CD4-positive, CD25-positive, alpha-beta regulatory T cell (primary cell): ENCODE measurements at places on chromosomes 16 and 17.
A peak's percentile ranks its signal among the peaks of the same experiment; 100 is the strongest.

DNA sequence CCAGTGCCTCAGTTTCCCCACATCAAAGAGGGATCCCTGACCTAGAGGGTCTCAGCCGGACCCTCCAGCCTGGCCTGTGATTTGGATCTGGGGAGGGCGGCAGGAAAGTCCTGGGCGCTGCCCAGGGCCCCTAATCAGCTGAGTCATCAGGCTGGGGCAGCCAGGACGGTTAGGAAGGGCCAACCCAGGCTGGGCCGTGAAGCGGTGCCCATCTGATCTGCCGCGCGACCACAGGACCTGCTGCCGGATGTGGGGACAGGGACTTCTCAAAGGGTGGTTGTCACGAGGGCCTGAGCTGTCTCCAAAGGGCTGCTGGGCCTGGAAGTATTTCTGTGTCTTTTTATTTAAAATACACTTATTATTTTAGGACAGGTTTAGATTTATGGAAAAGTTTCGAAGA, 4.4 kb downstream of the TPSAB1 start:
- H3K27me3 ChIP-seq, result no peaks in the 10 kb centered on the region
- H3K27ac ChIP-seq, result no peak overlapping the region
- no peaks in the 10 kb centered on the region for H3K36me3 ChIP-seq

DNA sequence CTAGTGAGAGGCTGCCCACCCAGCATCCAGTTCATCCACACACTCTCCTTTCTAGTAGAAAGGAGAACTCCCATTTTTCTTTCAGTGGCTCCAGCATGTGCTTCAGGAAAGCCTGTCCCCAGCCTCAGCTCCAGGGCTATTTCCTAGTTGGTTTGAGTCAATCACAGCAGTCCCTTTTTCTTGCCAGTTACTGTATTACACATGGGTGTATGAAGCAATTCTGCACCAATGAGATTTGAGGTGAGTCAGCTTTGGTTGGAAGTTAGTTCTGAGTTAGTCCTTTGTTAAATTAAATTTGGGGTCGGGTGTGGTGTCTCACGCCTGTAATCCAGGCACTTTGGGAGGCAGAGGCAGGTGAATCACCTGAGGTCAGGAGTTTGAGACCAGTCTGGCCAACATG, 24.8 kb downstream of the RAD51D start:
- peaks cover 8% of the 10 kb centered on the region for H3K36me3 ChIP-seq
- peaks cover 4% of the 10 kb centered on the region for H3K4me1 ChIP-seq
- no peak overlapping the region for H3K27ac ChIP-seq
- no peak for DNase-seq

DNA sequence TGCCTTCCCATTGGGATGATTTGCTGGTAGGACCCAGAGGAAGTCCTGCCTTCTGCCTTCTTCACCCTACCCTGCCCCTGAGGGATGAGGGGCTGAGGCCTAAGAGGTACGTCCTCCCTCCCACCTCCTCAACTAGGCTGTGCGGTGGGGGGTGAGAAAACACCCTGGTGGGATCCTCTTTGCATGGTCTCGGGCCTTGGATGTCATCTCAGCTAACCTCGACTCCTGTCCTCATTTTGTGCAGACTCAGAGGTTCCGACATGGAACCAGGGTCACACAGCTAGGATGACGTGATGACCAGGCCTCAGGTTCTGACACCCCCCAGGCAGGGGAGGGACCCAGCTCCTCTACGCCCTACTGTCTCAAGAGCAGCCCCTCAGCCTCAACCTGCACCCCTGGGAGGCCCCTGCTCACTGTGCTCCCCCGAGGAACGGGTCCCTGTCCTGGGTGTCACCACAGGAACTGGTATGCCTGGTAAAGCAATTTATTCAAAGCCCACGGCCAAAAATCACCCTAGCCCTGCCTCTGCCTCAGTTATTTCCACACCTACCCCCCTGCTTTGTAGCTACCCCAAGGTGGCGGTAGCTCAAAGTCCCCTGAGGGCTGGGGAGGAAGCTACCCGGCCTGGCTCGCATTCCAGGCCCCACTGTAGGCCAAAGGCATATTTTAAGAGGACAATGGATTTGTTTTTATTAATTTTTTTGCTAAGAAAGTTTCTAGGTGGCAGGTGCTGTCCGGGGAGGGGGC, 17.5 kb downstream of the UNC13D start:
- H3K36me3 ChIP-seq, result peaks cover 36% of the 10 kb centered on the region
- H3K27me3 ChIP-seq, result no peaks in the 10 kb centered on the region
- no peak overlapping the region for H3K4me3 ChIP-seq
- H3K4me1 ChIP-seq, result peaks cover 27% of the 10 kb centered on the region
- no peak for DNase-seq

- H3K4me1 ChIP-seq, result no peaks in the 10 kb centered on the region
- DNase-seq, result no peak
- no peak overlapping the region for H3K27ac ChIP-seq
- no peaks in the 10 kb centered on the region for H3K27me3 ChIP-seq
Observed at GRCh38 chr16:57815987-57816745, 13.9 kb upstream of the KIFC3 start.

DNA sequence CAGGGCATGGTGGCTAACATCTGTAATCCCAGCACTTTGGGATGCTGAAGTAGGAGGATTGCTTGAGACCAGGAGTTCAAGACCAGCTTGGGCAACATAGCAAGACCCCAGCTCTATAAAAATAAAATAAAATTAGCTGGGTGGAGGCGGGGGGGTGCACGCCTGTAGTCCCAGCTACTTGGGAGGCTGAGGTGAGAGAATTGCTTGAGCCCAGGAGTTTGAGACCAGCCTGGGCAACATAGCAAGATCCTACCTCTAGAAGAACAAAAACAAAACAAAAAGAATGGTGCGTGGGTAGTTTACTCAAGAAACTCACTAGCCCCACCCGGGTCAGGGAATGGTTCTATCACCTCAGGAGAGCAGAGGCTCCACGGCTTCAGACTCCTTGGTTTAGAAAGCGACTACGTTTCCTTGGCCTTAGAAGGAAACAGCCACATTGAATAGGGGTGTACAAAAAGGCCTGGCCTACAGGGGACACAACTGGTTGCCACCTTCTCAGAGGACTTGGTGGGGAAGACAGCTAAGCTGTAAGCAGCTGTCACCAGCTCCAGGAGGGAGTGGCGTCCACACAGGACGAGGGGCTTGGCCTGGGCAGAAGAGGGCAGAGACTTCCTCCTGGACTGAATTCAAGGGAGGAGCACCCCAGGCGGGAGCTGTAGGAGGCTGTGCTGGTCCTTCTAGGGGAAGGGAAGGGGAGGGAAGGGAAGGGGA, 716 bp downstream of the TK1 start:
- peaks cover 19% of the 10 kb centered on the region for H3K4me1 ChIP-seq
- DNase-seq, result no peak
- no peaks in the 10 kb centered on the region for H3K27me3 ChIP-seq
- no peak overlapping the region for H3K27ac ChIP-seq

GRCh38 chr16:14003074-14003570, 68.0 kb upstream of the MRTFB start:
- H3K27me3 ChIP-seq, result no peaks in the 10 kb centered on the region
- DNase-seq, result no peak
- H3K4me3 ChIP-seq, result no peak overlapping the region
- H3K4me1 ChIP-seq, result peaks cover under 1% of the 10 kb centered on the region
- H3K27ac ChIP-seq, result no peak overlapping the region

DNA sequence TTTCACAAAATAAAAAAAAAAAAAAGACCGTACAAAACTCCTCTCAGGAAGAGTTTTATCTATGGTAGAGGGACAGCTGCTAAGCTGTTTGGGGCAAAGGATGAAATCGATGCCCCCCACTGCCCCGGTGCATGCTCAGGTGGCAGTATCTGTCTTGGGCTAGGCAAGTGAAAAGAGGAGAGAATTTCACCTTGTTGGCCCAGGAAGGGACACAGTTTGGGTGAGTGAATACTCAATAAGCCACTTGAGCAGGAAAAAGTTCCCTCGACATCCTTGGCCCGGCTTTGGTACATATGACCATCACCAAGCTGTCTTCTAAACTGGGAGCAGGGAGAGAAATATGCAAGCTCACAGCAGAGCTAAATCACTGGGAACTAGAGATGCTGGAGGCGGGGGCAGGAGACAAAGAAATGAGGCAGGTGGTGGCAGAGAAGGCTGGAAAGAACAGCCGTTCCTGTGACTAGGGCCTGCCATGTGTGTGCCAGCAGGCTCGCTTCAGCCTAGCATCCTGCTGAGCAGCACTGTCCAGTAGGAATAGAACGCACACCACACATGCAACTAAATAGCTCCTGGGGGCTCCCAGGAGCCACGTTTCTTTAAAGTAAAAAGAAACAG, 8.2 kb upstream of the EIF1 start:
- no peaks in the 10 kb centered on the region for H3K36me3 ChIP-seq
- DNase-seq, result no peak
- H3K4me1 ChIP-seq, result peaks cover 17% of the 10 kb centered on the region
- H3K4me3 ChIP-seq, result no peak overlapping the region
- no peaks in the 10 kb centered on the region for H3K27me3 ChIP-seq

GRCh38 chr17:58301504-58302150, 20.9 kb upstream of the MPO start:
- DNase-seq, result no peak
- no peak overlapping the region for H3K27ac ChIP-seq
- H3K4me3 ChIP-seq, result no peak overlapping the region
- no peaks in the 10 kb centered on the region for H3K4me1 ChIP-seq
- H3K36me3 ChIP-seq, result peaks cover 5% of the 10 kb centered on the region
- no peaks in the 10 kb centered on the region for H3K27me3 ChIP-seq

- no peak overlapping the region for H3K27ac ChIP-seq
- H3K36me3 ChIP-seq, result no peaks in the 10 kb centered on the region
- no peak for DNase-seq
- no peak overlapping the region for H3K4me3 ChIP-seq
Observed at GRCh38 chr16:88957433-88957767, 19.6 kb downstream of the CBFA2T3 start.

GRCh38 chr16:16025214-16025968, 76.0 kb downstream of the ABCC1 start:
- H3K4me3 ChIP-seq, result peak overlapping the region; percentile 67
- no peaks in the 10 kb centered on the region for H3K27me3 ChIP-seq
- peaks cover 27% of the 10 kb centered on the region for H3K4me1 ChIP-seq
- peak; percentile 41 for DNase-seq
- H3K36me3 ChIP-seq, result peaks cover 27% of the 10 kb centered on the region
- H3K27ac ChIP-seq, result peak overlapping the region; percentile 82

- no peak within 1 kb of the TSS for H3K4me3 ChIP-seq
- H3K4me1 ChIP-seq, result peaks cover 10% of the 10 kb centered on the region
- no peaks in the 10 kb centered on the region for H3K36me3 ChIP-seq
- peaks cover 19% of the 10 kb centered on the region for H3K27me3 ChIP-seq
- DNase-seq, result no peak
Observed at GRCh38 chr16:67415872-67416793, at the start of gene ZDHHC1. TSS of gene ZDHHC1 (minus strand) at chr16:67416477. CDS start at chr16:67407775, 8,702 bp downstream.

DNA sequence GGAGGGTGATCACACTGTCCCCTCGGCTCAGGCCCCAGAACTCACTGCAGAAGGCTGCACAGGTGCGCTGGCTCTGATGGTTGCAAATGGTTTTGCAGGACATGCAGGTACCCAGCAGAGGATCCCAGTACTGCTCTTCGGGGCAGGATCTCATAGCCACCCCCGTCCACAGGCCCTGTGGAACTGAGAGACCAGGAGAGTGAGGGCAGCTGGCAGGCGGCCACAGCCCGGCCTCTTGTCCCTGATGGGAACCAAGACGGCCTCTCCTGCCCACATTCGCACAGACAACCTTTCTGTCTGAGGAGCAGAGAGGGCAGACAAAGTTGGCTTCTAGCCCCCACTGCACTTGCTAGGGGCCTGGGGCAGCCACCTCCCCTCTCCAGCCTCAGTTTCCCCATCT, 19.5 kb downstream of the TNFRSF13B start:
- no peak for DNase-seq
- H3K27me3 ChIP-seq, result peaks cover 11% of the 10 kb centered on the region
- no peaks in the 10 kb centered on the region for H3K36me3 ChIP-seq
- H3K4me1 ChIP-seq, result no peaks in the 10 kb centered on the region
- H3K27ac ChIP-seq, result no peak overlapping the region

DNA sequence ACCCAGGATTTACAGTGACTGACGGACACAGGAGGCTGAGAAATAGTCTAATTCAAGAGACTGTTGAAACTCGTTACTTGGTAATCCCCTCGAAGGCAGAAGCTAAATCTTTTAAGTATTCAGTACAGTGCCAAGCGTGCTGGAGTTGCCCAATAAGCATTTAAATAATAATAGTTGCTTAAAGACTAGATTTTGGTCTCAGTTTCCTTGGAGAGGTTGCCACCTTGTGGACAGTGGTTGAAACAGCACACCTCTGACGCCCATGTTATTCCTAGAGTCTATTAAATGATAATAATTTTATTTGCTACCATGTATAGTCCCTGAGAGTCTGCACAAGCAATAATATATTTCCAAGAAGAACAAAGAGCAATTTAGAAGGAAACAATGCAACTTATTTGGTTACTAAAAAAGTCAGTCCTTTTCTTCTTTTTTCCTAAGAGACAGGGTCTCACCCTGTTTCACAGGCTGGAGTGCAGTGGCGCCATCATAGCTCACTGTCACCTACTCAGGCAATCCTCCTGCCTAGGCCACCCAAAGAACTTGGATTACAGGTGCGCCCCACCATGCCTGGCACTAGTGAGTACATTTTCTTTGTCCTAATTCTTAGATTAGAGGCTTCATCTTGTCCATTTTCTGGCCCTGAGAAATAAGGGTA, 138.0 kb upstream of the NUDT7 start:
- peak; percentile 1 for DNase-seq
- no peaks in the 10 kb centered on the region for H3K4me1 ChIP-seq
- no peaks in the 10 kb centered on the region for H3K36me3 ChIP-seq
- peaks cover 2% of the 10 kb centered on the region for H3K27me3 ChIP-seq
- no peak overlapping the region for H3K4me3 ChIP-seq
- no peak overlapping the region for H3K27ac ChIP-seq

DNA sequence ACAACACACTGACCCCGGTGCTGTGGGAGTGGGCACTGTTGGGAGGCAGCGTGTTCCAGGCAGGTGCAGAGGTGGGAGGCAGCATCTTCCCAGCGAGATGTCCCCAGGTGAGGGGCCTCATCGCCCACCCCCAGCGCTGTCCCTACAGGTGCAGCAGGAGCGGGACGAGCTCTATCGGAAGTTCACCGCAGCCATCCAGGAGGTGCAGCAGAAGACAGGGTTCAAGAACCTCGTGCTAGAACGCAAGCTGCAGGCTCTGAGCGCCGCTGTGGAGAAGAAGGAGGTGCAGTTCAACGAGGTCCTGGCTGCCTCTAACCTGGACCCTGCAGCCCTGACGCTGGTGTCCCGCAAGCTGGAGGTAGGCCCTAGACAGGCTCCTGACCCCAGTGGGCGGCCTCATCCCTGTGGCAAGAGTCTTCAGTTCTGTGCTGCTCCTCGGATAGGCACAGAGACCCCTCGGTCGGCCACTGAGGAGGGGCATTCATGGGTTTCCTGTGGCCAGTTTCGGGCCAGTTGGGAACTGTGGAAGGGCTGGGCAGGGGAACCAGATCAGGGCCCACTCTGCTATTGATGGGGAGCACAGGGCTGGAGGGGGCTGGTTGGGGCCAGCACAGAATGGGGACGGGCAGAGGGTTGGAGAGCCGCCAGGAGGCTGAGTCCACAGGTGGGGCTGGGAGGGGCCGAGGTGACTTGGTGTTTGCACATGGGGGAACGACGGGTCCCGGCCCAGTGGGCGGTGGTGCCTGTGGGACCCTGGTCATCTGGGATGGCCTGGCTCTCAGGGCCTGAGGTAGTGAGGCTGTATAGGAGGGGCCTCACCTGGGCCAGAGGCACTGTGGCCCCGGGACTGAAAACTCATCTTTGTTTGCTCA, 21.1 kb upstream of the DBNDD1 start:
- H3K4me3 ChIP-seq, result no peak overlapping the region
- H3K36me3 ChIP-seq, result no peaks in the 10 kb centered on the region
- H3K27me3 ChIP-seq, result no peaks in the 10 kb centered on the region
